ENCODE measurements at places on chromosomes 13 and 19.

- no peak for DNase-seq
Observed at GRCh38 chr13:60448907-60449510, 52.0 kb downstream of the TDRD3 start.

- no peak for DNase-seq
Observed at GRCh38 chr13:77893066-77893465, 25.6 kb downstream of the EDNRB start.

DNA sequence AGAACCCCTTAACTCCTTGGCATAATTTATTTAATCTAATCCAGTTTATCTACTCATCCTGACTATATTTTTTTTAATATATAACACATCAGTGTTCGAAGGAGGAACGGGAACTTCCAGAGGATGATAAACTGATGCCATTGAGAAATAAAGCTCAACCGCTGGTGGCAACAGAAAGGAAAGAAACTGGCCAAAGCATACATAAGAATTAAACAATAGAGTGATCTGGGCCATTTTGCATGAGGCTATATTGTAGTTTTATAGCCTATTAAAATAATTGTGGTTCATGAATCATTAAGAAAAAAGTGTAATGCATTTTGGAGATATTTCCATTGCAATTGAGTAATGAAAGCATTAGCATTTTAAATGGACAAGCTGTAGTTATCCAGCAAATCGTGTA, 94.2 kb downstream of the FRY start:
- no peak for DNase-seq

DNA sequence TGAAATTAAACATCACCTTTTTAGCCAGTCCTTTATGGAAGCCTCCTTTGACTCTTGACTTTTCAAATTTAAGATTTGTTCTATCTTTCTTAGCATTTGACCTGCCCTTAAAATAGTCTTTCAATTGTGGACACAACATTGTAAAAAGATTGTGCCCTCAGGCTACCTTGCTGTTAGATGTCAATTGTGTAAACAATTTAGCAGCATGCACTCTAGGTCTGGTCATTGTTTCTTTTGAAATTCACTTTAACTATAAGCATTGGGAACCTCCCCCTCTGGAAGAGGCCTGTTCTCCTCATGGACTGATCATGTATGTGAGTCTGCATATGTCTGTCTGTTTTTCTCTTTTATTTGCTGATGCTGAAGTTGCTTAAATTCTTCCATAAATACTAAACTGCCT, 31.5 kb upstream of the PABPC3 start:
- no peak for DNase-seq

GRCh38 chr19:17419154-17419620, 660 bp upstream of the MVB12A start:
- no peak for DNase-seq

DNA sequence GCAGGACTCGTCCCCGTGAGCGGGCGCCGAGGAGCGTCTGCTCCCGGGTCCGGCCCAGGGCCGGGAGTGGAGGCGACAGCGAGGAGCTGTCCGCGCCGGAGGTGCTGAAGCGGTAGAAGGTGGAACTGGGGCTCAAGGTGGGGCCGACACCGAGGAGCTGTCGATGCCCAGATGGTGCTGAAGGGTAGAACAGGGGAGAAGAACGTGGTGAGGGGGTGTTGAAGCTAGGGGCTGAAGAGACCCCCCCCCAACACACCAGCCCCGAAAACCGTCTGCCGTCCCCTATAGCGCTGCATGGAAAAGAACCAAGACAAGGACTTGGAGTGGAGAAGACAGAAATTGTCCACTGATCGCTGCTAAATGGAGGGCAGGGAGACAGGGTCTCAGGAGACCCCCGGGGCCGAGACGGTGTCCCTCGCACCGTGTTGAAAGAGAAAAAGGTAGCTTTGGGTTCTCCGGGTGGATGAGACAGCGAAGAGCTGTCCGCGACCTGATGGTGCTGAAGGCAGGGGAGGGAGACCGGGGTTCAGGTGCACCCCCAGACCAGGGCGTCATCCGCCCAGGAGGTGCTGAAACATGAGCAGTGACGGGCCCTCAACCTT, 7.1 kb upstream of the PDE4C start:
- DNase-seq = peak; percentile 67

DNA sequence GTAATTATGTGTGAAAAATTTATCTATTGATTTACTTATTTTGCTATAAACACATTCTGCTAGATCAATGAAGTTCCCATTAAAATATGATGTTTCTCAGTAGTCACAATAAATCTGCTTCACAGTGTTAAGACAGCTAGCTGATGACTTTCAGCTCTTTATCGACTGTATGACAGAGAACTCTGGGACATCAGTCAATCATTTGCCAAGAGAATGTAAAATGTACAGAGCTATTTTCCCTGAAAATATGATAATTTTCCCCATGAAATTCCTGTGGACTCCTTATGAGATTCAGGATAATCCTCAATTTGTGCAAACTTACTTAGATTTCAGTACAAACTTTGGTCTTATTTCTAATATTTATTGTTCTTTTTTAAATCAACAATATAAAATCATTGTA, 430.5 kb downstream of the SLITRK6 start:
- no peak for DNase-seq

- no peak for DNase-seq
Observed at GRCh38 chr19:33393286-33394005, 19.9 kb downstream of the CEBPG start.

DNA sequence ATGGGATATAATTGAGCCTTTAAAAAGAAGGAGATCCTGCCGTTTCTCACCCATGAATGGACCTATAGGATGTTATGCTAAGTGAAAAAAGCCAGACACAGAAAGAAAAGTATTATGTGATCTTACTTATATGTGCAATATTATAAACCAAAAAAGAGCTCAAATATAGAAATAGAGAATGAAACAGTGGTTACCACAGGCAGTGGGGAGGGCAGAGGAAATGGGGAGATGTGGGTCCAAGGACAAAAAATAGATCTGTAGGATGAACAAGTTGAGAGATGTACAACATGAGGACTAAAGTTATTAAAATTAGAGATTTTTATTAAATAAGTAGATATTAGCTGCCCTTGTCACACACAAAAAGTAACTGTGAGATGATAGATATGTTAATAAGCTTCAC, 29.1 kb downstream of the TDRD3 start:
- no peak for DNase-seq

DNA sequence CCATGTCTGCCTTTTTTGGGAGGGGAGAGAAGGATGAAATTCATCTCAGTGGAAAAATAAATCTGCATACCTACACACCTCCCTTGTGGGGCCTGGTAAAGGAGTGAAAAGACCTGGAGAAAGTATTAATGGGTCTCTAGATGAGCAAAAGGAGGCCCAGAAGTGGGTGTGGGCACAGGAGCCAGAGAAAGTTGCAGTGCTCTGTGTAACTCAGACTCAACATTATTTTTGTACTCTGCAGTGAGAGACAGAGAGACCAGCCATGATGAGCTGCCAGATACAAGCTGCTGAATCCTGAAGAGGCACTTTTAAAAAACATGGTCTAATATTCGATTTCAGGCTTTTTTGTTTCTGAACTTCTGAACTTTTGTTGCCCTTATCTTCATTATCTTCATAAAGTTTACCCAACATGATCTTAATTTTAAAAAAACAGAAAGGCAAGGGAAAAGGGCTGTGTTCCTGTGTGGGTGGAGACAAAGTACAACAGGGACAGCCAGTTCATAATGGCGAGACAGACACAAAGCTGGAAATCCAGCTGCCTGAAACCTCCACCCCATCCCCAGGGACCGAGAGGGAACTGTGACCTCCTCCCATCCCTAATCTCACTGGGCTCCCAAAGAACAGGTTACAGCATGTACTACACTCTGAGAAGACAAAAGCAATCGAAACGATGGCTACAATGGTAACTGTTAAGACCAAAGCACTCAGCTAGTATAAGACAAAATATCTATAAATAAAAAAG, 77.2 kb downstream of the KLF12 start:
- no peak for DNase-seq

GRCh38 chr13:42926555-42926954, 65.5 kb downstream of the EPSTI1 start:
- no peak for DNase-seq

DNA sequence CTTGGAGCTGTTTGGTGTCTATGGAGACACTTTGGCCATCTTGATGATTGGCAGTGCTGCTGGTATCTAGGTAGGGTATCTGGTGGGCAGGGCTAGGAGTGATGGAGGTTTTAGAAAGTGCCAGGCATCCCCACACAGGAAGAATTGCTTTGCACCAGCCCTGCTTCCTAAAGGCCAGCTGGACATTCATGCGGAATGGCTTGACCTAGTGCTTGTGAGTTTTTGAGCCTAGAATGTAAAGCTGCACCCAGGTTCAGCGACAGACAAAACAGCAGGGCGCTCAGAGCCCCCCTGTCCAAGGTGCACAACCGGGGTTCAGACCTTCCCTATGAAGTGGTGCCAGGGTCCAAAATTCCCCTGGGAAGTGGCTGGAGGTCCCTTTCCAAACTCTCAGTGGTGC, 93.1 kb downstream of the ING1 start:
- DNase-seq = no peak

- DNase-seq = no peak
Observed at GRCh38 chr19:1400281-1401137, 833 bp downstream of the GAMT start.

DNA sequence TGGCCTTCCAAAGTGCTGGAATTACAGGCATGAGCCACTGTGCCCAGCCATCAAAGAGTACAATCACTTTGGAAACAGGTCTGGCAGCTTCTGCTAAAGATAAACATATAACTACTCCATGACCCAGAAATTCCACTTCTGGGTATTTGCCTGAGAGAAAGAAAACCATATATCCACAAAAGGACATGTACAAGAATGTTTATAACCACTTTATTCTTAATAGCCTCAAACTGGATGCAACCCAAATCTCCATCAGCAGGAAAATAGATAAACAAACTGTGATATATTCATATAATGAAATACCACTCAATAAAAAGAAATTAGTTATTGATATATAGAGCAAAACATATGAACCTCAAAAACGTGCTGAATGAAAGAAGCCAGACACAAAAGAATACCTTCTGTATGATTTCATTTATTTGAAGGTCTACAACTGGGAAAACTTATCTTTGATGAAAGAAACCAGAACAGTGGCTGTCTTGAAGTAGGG, 40.5 kb downstream of the TEX26 start:
- no peak for DNase-seq

DNA sequence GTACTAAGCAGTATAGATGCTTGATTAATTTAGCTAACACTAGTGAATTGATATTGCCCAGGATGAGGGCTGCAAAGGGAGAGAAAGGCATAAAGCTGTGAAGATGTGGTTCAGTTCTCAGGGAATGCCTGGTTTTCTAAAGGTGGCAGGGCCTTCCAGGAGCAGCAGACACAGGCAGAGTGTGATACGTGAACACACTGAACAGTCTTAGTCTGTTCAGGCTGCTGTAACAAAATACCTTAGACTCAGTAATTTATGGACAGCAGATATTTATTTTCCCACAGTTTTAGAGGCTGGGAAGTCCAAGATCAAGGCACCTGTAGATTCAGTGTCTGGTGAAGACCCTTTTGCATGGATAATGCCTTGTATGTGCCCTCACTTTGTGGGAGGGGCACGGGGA, 8.7 kb upstream of the SPATA13 start:
- DNase-seq = no peak

DNA sequence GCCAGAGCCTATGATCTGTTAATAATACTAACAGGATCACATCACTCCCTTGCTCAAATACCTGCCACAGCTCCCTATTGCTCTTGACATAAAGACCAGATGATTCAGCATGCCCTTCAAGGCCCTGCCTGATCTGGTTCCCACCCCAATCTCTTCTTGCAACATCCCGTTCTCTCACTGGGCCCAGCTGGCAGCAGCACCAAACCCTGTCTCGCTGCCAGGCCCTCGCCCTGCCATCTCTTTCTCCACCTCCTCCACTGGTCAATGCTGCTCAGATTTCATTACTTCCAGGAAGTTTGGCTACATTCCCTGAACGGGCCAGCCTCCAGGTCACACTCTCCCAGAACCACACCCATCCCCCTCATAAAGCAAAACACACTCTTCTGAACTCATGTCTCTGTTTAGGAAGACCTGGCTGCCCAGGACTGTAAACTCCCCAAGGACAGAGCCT, 8.6 kb upstream of the BCAT2 start:
- DNase-seq = no peak

DNA sequence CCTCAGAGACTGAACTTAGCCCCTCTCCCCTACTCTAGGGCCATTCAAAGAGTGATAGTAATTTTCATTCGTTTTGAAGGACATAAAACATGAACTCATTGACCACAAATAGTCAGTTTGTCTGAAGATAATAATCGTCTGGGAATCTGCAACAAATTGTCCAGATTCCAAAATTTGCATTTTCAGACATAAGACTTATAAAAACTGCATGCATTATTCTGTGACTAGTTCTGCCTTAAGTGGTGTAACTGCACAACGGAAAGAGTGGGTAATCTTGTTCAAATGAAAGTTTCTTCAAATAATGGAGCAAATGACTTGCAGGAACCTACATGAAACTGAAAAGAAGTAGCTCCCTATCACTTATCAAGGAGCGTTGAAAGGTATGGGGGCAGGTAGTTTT, 8.4 kb downstream of the CSNK1A1L start:
- DNase-seq = no peak

DNA sequence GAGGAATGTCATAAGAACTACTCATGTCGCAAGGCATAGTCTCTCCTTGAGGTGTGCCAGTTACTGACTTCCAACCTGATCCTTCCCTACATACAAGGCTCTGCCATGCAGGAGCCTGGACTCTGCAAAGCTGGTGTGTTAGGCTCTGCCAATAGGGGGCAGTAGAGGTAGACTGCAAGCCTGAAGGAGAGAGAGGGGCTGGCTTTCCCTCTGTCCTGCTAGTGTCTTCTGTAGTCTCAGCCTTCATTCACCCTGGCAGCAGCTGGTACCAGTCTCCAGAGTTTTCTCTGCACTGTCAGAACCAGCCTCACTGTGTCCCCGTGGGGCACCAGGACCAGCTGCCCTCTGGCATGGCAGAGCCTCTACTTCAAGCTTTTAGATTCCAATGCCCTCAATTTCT, 14.5 kb downstream of the SHISA2 start:
- peak; percentile 38 for DNase-seq

GRCh38 chr13:50299546-50300249, 284.5 kb downstream of the KCNRG start:
- DNase-seq = no peak

- no peak for DNase-seq
Observed at GRCh38 chr13:76873445-76873844, 12.8 kb downstream of the KCTD12 start.

DNA sequence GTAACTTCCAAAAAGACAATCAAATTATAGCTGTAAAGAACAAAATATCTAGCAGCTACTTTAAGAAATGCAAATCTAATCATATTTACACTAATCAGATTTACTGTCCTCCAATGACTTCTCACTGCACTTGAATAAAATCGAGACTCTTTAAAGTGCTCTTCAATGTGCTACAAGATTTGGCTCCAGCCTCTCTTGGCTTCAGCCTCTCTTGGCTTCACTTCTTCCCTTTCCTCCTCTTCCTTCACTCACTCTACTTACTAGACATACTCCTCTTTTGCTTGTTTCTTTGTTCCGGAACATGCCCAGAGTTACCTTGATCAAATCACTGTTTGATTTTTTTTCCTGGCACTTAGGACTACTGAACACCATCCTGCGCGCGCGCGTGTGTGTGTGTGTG, 495.4 kb downstream of the LMO7 start:
- no peak for DNase-seq
